ENCODE measurements at places on chromosomes 16 and 17.

GRCh38 chr16:54051821-54052220 is 234.8 kb downstream of the IRX3 start:
- DNase-seq, result no peak

DNA sequence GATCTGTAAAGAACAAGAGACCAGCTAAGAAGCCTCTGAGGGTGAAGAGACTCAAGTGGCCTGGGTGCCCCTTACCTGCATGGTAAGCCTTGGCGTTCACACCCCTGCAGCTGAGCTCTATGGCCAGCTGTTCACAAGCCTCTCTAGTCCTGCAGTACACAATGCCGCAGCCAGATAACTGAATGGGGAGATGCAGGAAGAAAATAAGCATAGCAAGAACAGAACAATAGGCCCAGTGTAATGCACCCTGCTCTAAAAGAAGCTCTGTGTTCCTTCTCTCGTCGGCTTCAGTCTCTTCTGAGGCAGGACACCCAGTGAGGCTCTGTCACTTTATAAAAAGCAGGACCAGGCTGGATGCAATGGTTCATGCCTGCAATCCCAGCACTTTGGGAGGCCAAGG is 5.4 kb downstream of the RECQL5 start:
- no peak for DNase-seq

DNA sequence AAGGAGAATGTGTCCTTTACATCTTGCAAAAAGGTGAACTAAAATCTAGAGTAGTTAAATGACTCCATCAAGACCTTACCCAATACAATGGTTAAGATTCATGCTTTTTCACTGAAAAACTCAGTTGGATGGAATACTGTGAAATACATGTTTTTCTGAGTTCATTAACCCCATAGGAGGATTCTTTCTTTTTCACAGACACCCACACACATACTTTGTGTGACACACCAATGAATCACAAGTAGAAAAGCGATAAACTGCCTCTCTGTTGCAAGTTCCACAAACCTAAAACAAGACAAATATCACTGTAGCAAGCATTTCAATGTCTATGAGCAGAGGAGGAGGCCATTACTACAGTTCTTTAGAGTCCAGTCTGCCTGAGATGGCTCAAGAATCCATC is 258.8 kb upstream of the CDH5 start:
- no peak for DNase-seq

GRCh38 chr16:46730801-46731690 is 17.1 kb downstream of the MYLK3 start:
- no peak for DNase-seq

- no peak for DNase-seq
Measured at GRCh38 chr17:21474815-21475214, 98.7 kb downstream of the KCNJ12 start.

Data from DMS 273 treated with DMSO at 0.1 percent for 48 hours (cell line).